Stimulated activated CD8-positive, alpha-beta memory T cell treated with anti-CD3 and anti-CD28 coated beads, Interleukin-4, amount 100 ng/mL, for 24 hours (primary cell): ENCODE measurements at places on chromosomes 2 and 18.

- DNase-seq = no peak
These were observed 44.5 kb downstream of the MYT1L start for GRCh38 chr2:2286592-2286991.

- no peak for DNase-seq
These were observed 710 bp upstream of the XRCC5 start for GRCh38 chr2:216108310-216108966.

- no peak for DNase-seq
These were observed 88.8 kb downstream of the PSMG2 start for GRCh38 chr18:12791610-12792009.

DNA sequence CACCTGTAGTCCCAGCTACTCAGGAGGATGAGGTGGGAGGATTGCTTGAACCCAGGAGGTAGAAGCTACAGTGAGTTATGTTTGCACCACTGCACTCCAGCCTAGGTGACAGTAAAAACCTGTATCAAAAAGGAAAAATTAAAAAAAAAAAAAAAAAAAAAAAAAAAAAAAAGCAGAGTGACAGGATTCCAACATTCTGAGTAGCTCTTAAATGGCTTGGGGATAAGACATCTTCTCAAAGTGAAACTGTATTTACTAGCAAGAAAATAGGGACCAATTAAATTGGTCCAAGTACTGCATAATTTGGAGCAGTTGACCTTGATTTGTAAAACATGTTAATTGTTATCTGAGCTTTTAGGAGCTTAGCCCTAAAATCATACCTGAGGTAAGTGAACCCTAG is 65.7 kb upstream of the TMEM247 start:
- DNase-seq = no peak

DNA sequence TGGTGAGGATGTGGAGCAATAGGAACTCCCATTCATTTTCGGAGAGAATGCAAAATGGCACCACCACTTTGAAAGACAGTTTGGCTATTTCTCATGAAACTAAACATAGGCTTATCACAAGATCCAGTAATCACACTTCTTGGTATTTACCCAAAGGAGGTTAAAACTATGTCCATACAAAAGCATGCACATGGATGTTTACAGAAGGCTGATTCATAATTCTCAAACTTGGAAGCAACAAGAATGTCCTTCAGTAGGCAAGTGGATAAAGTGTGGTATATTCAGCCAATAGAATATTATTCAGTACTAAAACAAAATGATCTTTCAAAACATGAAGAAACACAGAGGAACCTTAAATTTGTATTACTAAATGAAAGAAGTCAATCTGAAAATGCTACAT is 440.6 kb downstream of the FBXO15 start:
- no peak for DNase-seq

GRCh38 chr2:207472343-207473048 is 57.3 kb upstream of the CREB1 start:
- no peak for DNase-seq

DNA sequence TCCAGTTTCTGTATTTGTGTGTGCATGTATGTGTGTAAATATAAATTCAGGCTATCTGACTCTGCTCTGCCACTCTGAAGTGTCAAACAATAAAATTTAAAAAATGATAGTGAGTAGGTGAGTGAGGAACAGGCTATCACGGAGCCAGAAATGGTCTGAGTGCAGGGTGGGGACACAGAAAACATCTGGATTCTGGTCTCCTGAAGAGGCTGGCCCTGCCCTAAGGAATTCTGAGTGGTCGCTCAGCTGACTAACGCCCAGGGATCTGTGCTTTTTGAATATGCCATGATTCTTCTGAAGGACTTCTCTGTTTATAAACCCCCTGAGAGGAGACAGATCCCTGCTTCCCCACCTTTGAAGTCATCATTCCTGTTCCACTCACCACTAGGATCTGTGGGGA is 353.9 kb upstream of the GYPC start:
- DNase-seq = no peak

DNA sequence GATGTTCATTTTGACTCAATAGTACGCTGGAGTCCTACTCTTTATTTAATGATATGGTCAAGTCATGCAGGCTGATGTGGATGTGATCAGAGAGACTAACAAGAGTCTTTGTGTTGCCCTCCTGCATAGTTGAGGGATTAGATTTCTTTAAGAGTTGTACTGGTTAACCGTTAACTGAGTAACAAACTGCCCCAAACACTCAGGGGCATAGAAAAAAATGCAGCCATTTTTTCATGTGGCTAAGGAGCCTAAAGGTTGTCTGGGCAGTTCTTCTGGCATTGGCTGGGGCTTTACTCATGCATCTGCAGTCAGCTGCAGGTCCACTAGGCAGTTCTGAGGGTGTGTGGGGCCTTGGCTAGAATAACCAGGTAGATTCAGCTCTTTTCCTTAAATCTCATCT is 32.5 kb downstream of the DOCK10 start:
- DNase-seq = no peak

DNA sequence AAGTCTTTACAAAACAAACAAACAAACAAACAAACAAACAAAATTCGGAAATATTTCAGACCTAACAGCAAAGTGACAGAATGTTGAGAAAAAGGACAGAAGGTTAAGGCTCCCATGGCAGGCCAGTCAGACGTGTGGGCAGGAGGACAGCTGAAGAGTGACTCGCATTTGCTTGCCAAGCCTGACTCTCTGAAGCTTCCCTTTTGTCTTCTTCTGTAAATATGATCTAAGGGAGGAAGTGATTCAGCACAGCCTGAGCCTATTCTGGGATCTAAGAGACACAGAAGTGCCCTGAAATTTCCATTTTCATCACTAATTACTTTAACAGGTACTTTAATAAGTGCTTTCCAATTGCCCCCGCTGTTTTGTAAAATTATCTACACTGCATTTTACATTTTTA is 134.0 kb upstream of the LYPD1 start:
- no peak for DNase-seq

DNA sequence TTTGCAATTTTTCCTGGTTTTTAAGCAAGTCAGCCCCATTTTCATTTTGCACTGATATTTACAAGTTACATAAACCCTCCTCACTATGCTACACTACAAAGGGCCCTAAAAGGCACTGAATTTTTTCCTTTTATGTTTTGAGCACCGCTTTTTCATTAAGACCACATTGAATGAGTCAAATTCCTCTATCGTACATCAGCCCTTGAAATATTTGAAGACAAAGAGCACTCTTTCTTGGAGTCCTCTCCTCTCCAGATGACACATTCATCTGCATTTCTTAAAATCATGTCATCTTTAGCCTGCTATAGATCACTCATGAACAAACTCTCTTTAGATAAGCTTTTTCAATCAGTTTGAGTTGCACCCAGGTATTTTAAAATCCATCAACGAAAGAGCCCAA is 306.6 kb upstream of the SOX11 start:
- no peak for DNase-seq

DNA sequence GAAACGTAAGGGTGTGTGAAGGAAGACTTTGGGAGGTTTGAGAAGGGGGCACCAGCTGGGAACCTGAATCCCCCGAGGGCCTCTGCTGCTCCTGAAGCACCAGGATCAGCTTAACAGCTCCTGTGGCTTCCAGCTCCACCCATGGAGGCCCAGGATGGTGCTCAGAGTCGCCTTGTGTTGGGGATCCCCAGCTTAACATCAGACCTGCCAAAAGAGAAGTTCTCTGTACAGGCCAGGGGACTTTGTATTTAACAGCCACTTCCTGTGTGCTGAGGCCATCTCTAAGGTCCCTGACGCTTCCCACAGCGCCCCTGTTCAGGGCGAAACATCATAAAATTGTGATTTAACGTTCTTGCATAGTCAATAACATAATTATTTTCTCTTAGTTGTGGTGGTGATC is 77.5 kb downstream of the NCK2 start:
- no peak for DNase-seq

GRCh38 chr18:37578886-37579513 is 13.4 kb upstream of the CELF4 start:
- DNase-seq = no peak

- no peak for DNase-seq
These were observed 5.1 kb upstream of the PPP1CB start for GRCh38 chr2:28746429-28747111.

DNA sequence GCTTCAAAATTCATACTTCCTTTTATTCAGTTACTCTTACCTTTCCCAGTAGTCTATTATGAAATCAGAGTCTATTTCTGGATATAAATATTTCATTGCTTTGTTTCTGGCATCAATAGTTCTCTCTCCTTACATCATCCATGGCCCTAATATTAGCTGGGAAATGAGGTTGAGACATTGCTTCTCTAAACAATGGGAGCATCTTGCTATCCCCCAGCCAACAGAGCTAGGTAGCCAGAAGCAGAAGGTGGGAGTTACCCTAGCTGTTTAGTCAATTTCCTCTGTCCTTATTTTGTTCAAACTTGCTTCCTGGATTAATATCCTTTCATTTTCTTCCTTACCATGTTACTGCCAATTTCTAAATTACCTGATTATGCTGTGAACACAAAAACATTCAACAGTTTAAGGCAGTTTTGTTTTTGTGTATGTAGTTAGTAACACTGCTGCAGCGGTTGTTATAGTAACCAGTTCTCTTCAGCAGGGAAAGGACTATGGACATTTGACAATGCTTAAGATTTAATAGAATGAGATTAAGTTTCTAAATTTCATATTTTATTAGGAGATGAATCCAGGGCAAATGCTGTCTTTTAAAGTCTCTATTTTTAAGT is 160.5 kb upstream of the KCNJ3 start:
- no peak for DNase-seq

- no peak for DNase-seq
These were observed 462.6 kb downstream of the SLC4A3 start for GRCh38 chr2:220090050-220090449.

- DNase-seq = no peak
These were observed 25.5 kb upstream of the GNAL start for GRCh38 chr18:11663439-11664029.

GRCh38 chr2:168300460-168300859 is 53.1 kb upstream of the STK39 start:
- no peak for DNase-seq

DNA sequence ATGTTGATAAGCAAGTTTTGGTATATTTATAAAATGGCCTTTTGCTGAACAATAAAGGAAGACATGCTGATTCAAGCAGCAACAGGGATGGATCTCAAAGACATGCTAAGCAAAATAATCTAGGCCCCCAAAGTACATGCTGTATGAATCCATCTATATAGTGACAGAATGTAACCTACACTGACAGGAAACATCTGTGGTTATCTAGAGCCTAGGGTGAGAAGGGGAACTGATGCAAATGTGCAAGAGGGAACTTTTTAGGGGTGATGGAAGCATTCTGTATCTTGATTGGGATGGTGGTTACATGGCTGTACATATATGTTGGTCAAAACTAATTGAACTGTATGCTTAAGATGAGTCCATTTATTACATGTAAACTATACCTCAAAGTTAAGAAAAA is 24.2 kb downstream of the CNRIP1 start:
- no peak for DNase-seq

GRCh38 chr2:189142893-189143759 is 36.4 kb downstream of the COL5A2 start:
- no peak for DNase-seq

GRCh38 chr2:98907966-98908905 is 27.8 kb downstream of the CRACDL start:
- no peak for DNase-seq

GRCh38 chr2:120761911-120762310 is 26.2 kb downstream of the GLI2 start:
- no peak for DNase-seq

DNA sequence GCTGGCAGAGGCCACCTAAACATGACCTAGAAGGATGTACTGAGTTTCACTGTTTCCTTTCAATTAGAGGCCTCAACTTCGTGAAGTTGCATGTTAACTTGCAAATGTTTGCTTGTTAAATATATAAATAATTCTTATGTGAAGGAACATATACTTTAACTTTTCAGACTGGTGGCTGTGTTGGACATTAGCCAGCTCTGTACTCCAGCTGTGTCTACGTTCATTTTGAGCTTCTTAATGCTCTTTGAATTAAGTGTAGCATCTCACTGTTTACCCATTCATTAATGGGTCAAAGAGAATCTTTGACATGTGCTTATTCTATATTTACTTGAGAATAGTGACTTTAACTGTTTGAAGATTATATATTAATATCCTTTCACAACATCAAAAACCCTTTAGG is 823.2 kb upstream of the ID2 start:
- no peak for DNase-seq

DNA sequence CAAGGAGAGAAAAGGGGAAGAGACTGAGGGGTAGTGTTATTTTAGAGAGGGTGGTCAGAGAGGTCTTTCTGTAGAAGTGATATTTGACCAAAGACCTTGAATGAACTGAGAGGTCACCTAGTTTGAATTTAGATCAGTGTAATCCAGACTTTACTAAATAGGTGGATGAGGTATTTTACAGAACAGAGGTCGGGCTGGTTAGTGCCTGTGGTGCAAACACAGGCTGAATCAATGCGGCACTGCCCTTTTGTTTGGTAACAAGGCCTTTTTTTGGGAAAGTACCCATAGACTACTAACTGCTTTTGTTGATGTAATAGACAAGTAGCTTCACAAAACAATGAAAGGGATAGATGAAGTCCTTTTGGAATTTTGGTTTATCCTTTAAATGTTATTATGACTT is 15.9 kb downstream of the RAPGEF4 start:
- no peak for DNase-seq

GRCh38 chr2:102004581-102004980 is 12.8 kb downstream of the IL1R2 start:
- DNase-seq = no peak

DNA sequence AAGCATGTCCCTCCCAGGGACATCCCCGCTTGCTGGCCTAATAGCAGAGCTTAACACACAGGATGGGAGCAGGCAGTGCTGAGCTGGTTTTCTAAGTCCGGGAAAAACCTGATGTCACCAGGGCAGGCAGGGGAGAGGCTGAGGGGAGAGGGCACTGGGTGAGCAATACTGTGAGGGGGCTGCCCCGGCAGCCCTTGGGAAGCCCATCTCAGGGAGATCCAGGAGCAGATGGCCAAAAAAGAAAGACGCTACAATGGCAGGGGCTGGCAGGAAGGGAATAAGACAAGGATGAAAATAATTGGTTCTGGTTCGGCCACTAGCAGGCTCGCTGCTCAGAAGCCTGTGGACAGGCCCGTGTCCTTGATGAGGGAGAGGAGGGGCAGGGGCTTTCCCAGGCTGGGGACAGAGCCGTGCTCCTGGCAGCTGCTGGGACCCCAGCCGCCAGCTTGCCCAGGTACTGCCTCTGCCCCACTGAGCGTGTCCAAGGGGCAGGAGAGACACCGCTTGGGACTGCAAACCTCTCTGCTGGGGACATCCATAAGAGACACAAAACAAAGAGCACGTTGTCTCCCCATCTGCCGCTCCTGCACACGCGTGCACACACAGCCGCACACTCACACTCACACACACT is 30.2 kb downstream of the SMAD7 start:
- DNase-seq = no peak

- DNase-seq = no peak
These were observed 190.0 kb downstream of the NAPG start for GRCh38 chr18:10715791-10716190.

DNA sequence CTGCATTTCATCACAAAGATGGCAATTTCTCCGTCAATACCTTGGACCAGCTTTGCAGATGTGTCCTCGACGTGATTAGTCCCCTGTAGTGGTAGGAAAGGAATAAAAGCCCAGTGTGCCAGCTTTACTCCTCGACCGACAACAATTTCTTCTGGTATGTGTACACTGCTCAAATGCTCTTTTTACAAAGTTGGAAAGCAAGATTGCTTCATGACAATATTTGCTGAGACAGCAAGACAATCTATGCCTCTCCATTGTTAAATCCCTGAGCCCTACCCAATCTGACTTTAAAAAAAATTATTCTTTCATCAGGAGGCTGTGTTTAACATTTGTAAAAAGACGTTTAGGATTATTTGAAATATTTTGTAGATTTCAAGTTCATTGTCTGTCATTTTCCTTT is 27.6 kb upstream of the ZEB2 start:
- no peak for DNase-seq
